ENCODE measurements at places on chromosomes 11 and 22. TPM values are rescaled to one million over a fixed set of nuclear protein-coding genes. Genes with fewer than 3 reads are reported as not detected.

INPP5J gene
- 0.39 TPM for total RNA-seq

BTG4 gene
- not detected for total RNA-seq

BIRC2 gene
- total RNA-seq, result 40.6 TPM

MMP7 gene
- total RNA-seq, result not detected

KRTAP5-10 gene
- total RNA-seq, result not detected

BEST1 gene
- total RNA-seq, result 0.20 TPM

OR5A1 gene
- not detected for total RNA-seq

IL10RA gene
- total RNA-seq, result 304 TPM

KIF18A gene
- total RNA-seq, result 21.4 TPM

DNA sequence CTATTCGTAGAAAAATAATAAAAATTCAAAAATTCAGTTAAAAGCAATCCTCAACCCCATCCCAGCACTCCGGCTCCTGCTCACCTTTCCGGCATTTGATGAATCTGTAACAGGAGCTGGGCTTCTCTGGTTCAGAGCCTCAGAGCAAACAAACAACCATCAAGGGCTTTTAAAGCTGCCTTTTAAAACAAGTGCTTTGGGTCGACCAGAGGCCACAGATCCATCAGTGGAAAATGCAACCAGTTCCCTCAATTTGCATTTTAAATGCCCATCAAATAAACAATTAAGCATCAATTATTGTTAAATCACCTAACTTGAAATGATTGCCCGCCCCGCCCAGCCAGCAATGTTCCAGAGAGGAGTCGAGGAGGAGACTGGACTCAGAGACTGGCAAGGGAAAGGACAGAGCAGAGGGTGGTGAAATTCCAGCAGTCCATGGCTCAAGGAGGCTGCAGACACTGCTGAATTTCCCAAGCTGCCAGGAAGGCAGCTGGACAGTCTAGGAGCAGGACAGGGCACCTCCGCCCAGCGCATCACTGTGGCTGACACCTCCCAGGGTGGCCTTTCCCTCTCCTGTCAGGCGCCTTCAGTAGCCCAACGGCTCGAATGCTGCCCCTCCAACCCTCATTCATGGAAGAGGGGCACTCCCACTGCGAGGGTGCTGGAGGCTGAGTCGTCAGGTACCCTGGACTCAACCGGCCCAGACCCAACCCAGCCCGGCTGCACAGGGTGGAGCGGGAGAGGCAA is 7.5 kb downstream of the FXYD6 start:
- no peak for DNase-seq

- no peak for DNase-seq
These were observed 13.8 kb upstream of the FBLN1 start for GRCh38 chr22:45488764-45489370.

GRCh38 chr11:416051-416756 is 1.4 kb upstream of the SIGIRR start:
- peak; percentile 59 for DNase-seq

DNA sequence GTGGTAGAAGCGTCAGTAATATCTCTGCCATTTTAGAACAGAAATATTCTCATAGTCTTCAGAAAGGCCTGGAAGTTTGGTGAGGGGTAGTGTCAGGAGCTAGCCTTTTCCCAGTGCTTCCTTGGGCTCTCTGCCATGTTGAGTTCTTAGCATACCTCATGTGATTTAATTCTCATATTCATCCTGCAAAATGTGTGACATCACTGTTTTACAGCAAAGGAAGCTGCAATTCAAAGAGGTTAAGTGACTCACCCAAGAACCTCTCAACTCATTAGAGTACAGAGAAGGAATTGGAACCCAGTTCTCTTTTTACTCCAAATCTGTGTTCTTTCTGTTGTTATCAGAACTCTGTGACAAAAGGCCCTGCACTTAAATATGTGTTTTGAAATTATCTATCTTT is 72.1 kb downstream of the RNF169 start:
- no peak for DNase-seq

DNA sequence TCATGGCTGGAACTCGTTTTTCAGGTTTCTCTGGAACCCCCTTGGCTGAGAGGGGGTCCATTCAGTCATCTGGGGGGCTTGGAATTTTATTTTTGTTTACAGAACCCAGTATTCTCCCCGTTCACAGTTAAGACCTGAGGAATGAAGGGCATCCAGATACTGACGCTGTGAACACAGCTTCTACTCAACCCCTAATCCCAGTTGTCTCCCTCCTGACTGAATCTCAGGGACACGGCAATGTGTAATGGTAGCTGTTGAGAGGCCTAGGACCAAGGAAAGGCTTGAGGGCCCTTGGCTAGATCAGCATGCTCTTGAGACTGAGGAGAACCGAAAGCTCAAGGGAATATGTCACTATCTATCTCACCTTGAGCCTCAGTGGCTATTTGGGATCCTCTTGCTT is 113.6 kb downstream of the SWAP70 start:
- DNase-seq, result no peak

DNA sequence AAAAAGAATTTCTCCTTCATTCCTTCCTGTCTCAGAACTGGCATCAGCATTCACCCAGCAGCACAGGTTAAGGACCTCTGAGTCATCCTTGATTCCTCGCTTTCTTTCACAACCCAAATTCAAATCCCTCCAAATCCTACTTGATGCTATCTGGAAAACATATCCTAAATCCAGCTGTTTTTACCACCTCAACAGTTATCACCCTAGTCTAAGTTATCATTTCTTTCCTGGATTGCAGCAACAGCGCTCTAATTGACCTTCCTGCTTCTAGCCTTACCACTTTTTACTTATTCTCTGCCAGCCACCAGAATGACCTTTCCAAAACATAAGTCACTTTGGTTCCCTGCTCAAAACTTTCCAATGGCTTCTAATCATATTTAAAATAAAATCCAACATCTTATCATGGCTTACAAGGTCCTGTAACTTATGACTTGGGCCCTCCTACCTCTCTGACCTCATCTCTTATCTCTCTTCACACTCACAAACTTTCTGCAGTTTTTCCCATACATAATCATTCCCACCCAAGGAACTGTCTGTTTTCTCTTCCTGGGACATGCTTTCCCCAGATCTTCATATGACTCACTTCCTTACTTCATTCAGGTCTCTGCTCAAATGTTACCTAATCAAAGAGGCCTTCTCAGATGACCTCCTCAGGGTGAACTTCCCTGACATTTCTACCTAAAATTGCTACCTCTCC is 119.4 kb downstream of the TTC28 start:
- DNase-seq, result no peak

DNA sequence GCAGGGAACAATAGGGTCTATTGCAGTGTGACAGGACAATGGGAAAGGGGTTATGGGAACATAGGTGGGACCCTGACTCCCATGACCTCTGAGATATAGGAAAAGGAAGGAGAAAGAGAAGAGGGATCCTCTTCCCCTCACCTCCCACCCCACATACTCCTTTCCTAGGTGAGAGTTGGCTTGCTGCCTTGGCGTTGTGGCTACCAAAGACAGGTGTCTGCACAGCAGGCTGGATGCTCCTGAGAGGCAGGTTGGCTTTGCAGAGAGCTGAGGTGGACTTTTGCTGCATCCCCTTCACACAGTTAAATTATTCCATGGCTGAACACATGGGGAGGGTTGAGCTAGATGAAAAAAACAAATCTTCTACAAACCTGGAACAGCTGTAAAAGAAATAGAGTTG is 80.7 kb downstream of the SYT9 start:
- no peak for DNase-seq

GRCh38 chr11:64863391-64864060 is 14.9 kb downstream of the EHD1 start:
- DNase-seq, result no peak

DNA sequence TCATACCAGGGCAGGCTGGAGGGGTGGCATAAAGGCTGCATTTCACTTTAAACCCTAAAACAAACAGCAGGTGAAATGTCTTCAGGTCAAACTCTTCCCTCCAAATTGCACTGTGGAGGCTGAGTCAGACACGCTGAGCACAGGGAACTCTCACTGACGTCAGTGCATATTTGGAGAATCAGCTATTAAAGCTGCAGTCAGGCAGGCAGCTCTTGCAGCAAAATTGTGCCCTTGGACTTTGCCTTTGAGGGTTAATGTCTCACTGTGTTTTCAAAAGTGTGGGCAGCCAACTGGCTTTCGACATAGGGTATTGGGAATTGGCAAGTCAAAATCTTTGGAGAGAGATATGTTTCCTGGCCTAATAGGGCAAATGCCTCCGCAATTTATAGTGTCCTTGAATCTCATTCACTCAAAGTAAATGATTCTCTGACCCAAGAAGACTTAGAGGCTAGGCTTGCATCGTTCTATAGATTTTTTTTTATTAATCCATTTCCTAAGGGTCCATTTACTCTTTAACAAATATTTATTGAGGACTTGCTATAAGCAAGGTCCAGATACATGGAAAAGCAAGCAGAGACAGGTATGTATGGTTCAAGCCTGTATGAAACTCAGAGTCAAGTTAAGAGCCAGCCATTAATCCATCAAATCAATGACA is 27.7 kb upstream of the SMCO4 start:
- DNase-seq, result no peak

GRCh38 chr11:92388380-92388779 is 163.8 kb downstream of the FAT3 start:
- no peak for DNase-seq

DNA sequence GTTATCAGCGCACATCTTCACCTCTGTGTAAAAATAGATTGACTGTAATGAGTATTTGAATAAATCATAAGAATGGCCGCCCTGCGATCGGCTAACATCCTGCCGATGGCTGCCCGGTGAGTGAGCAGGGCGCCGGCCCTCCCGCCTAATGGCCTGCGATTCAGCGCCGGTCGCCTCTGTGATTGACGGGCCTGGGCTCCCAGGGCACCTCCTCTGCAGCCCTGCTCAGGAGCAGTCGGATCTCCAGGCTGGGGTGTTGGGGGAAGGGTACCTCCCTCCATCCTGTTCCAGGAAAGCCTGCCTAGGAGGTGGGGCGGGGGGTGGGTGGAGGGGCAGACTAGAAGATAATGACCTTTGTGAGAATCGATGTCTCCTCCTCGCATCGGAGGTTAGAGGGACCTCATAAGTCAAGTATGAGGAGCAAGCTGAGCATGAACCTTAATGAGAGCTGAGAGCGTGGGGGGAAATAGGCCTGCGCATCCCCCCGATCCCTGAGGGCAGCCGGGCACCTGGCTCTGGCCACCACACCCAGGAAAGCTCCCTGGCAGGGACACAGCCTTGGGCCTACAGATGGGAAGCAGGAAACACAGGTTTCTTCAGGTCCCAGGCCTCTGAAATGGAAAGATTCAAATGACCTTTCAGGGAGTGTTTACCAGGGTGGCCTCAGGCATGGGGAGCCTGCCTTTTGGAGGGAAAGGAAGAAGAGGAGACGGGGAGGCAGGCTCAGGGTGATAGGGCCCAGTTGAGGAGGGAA is 71.7 kb downstream of the PKNOX2 start:
- DNase-seq, result no peak

DNA sequence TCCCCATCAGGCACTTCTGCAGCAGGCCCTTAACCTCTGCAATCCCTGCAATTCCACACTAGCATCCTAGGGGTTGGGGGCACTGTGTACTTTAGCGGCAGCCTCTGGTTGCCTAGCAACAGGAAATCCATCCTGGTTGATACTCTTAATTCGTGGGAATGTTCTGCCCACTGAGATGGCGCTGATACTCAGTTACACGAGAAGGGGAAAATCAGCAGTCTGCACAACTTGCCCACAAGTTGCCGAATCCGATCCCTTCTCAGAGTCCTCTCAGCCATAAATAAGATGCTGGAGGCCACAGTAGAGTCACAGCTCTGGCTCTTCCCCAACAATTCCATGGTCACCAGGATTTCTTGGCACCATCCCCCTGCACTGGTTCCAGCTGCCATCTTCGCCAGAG is 57.6 kb upstream of the CRYBB3 start:
- DNase-seq, result no peak

DNA sequence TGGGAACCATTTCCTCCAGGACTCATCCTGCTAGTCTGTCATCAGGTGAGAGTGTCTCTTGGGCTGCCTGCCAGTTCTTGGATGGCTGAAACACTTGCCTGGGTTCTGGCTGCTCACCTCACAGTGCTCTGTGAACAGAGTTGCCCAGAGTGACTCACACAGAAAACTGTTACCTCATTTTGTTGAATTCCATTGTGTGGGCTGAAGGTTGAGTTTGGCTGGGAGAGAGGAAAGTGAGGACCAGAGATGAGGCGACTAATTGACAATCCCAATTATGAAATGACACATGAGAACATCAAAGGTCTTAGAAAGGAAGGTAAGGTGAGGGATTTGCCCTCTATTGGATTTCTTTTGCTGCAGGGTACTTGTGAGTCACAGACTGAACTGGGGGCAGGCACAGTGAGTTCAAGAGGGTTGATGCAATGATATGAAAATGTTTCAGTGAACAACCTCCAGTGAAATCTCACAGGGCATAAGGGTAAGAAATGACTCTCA is 20.2 kb upstream of the CALCB start:
- DNase-seq, result no peak

DNA sequence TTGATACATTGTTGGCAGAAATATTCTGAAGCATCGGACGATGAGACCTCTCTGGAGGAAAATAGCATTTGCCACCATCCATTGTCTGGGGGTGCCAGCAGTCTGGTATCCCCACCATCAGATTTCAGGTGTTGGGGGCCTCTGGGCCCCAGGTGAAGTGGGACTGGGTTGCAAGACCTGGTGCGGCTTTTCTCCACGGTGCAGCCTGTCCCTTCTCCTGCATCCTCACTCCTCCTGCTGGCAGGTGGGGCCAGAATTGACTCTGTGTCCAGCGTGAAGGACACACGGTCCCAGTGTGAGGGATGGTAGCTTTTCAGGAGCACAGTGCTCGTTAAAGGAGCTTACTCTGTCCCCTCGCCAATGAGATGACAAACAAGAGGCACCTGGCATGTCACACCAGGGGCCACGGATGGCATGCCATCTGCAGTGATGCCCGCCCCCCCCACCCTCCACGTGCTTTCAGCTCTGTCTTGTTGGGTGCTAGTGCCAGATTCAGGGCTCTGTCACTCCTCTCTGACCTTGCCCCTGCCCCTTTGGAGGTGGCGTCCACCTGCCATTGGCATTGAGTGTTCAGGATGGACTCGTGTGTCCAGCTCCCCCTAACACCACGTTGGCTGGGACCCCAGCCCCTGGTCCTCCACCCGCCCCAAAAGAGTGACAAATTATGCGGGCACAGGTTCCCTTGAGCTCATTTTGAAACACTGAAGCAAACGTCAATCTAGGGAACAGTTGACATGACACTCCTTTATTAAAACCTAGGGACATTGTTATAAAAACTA is 62.4 kb downstream of the PARVG start:
- DNase-seq, result peak; percentile 5

DNA sequence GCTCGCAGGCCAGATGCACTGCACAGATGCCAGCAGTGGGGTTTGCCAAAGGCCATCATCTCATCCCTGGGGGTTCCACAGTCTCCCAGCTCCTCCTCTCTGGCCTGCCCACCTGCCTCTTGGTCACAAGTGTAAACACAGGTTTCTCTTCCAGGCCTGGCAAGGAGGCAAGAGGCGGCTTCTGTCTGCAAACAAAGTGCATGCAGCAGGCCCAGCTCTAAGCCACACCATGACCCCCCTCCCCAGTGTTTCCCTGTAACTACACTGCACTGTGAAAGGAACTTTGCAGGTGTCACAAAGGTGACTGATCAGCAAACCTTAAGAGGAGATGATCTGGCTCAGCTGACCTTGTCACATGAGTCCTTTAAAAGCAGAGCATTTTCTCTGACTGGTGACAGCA is 26.2 kb upstream of the SHISAL1 start:
- no peak for DNase-seq
